ENCODE measurements at places on chromosomes 11 and 22.

- DNase-seq: no peak
These were observed 14.5 kb downstream of the THOC5 start for GRCh38 chr22:29539105-29539504.

DNA sequence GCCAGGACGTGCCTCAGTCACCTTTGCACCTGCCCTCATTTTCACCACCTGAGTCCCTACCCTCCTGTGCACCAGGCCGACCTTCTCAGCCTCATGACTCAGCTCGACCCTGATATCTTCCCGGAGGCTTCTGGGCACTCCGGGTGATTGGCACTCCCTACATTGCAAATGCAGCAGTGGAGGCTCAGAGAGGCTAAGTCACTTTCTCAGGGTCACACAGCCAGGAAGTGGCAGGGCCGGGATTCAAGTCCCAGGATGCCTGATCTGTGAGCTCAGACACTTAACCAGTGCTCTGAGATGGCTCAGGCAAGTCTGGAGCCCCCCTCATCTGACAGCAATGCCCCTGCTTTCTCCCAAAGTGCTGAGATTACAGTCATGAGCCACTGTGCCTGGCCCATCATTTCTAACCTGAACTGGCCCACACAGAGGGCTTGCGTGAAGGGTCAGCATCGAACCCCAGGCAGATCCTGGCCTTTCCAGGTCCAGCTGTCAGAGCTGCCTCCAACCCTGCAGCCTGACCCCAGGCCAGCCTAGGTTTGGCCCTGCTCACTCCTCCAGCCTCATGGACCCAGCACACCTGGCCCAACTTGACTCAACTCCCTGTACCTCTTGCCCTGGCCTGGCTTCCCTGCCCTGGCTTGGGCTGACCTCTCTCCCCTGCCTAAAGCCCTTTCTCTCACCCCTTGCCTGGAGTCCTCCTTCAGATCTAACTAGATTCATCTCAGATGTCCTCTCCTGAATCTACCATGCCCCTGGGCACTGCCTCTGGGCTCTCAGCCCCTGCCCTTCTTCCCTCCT, 40.7 kb upstream of the RTL6 start:
- no peak for DNase-seq

- DNase-seq: no peak
These were observed 44.2 kb upstream of the MICAL2 start for GRCh38 chr11:12066056-12066798.

GRCh38 chr11:91796999-91797398, 427.6 kb upstream of the FAT3 start:
- DNase-seq: no peak

GRCh38 chr11:125371431-125371935, 124.6 kb downstream of the FEZ1 start:
- no peak for DNase-seq

DNA sequence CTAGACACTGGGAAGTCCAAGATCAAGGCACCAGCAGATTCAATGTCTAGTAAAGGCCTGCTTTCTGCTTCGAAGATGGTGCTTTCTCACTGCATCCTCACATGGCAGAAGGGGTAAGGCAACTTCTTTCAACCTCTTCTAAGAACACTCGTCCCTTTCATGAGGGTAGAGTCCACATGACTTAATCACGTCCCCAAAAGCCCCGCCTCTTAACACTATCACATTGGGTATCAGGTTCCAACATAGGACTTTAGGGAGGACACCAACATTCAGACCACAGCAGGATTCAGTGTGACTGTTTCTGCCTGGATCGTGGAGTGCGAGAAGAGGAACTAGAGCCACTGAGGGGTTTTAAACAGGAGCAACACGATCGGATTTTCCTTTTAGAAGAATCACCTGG, 3.7 kb upstream of the TIRAP start:
- DNase-seq: no peak

DNA sequence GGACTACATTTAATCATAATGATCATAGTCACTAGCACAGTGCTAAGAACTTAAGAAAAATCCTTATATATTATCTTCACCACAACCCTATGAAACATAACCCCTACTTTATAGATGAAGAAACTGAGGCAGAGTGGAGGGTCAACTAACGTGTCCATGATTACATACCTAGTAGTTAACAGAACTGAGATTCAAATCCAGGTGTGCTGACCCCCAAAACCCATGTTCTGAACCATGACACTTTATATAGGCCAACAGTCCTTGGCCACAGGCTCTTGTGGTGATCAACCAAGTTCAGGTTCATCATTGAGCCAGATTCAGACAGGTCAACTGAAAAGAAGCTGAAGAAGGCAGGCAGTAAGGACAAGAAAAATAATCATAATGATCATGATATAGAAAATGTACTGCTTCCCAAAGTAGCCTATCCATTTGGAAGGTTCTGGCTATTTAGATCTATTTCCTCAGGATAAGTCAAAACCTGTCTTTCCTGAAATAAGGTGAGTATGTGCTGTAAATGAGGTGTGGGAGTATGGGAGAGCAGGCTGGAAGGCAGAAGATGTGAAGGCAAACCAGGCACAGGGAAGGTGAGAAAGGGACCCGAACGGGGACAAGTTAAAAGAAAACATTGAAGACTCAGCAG, 39.7 kb downstream of the MAPK1 start:
- no peak for DNase-seq

GRCh38 chr22:39101226-39101625, 4.2 kb downstream of the APOBEC3H start:
- DNase-seq: no peak

GRCh38 chr22:46044621-46045458, 67.9 kb upstream of the WNT7B start:
- no peak for DNase-seq

DNA sequence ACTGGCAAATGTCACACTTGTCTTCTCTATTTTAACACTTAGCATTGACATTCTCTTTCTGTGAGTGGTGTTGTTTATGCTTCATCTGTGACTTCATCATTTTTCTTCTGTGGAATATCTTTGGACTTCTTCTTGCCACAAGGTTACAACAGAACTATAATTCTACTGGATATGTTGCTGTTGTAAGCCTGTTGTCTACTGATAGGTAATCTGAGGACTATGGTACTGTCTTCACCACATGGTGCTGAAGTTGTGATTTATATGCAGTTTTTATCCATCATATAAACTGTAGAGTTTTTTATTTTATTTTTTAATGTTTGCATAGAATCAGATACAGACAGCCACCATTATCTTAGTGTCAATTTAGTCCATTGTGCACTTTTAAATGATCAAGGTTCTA, 622.2 kb upstream of the CNTN5 start:
- DNase-seq: no peak

GRCh38 chr11:2187280-2187707, 15.7 kb upstream of the TH start:
- no peak for DNase-seq

- no peak for DNase-seq
These were observed at the start of gene MUC5AC for GRCh38 chr11:1157645-1158591. MUC5AC (plus strand) TSS chr11:1157953; CDS start chr11:1158000, 47 bp downstream.

DNA sequence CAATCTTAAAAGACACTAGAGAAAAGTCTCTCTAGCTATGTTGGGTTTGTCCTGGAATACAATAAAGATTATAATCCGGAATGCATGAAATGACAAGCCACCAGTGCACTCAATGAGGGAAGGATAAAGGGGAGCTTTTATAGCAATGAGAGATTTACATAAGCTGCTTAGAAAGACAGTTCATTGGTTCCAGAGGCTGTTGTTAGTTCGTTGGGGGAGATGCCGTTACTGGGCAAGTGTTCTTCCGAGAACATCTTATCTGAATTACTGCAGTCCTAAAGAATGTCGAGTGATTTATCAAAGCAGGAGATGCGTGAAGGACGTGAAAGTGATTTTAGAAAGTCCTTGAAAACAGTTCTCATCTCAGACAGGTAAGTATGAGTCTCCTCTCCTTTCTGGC, 33.6 kb downstream of the SYN3 start:
- DNase-seq: no peak

DNA sequence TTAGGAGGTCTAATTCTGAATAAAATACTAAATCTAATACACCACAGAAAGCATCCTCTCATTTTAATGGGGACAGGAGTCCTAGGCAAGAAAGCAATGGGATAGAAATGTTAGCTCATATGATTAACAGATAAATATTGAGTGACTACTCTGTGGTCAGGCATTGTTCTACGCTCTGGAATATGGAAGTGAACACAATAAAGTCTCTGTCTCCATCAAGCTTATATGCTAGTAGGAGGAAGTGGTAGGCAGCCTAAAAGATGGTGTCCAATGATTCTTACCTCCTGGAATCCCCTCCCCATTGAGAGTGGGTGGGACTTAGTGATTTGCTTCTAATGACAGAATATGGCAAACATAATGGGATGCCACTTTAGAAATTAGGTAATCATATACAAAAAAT, 160.3 kb upstream of the PDGFD start:
- DNase-seq: no peak

GRCh38 chr11:93330446-93330984, at the start of gene DEUP1:
DEUP1 (plus strand) TSS chr11:93330742; CDS start chr11:93332260, 1,518 bp downstream.
- DNase-seq: no peak
